Fibroblast of upper back skin (primary cell): ENCODE measurements at places on chromosomes 1 and 21.
A peak's percentile ranks its signal among the peaks of the same experiment; 100 is the strongest.

GRCh38 chr1:51784997-51785421 is 93.5 kb downstream of the NRDC start:
- DNase-seq = no peak

DNA sequence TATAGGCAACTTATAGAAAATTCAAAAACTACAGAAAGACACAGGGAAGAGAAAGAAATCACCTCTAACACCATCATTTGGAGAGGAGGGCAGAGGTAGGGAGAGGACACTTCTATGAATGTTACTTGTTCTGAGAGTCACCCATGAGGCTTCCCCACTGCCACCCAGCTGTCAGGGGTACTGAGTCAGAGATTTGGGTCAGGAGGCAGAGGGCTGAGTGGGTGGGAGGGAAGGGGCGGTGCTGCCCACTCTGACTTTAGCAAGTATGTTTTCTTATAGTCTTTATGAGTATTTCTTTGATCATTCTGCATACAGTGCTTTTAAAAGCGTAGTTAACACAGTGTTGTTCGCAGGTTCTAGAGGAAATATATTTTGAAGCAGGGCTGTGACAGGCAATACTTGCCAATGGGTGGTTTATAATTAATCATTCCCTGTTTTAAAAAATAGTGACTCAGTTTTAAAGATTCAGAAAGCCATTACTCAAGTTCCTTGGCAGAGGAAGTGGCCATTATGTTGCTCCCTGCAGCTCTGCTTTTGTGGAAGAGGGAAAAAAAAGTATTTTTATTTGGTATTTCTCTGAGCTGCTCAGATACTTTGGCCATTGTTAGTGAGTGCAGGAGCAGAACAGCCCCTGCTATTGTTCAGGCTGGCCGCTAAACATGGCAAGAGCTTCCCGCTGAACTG is 18.3 kb downstream of the IL6R start:
- peak; percentile 73 for DNase-seq

DNA sequence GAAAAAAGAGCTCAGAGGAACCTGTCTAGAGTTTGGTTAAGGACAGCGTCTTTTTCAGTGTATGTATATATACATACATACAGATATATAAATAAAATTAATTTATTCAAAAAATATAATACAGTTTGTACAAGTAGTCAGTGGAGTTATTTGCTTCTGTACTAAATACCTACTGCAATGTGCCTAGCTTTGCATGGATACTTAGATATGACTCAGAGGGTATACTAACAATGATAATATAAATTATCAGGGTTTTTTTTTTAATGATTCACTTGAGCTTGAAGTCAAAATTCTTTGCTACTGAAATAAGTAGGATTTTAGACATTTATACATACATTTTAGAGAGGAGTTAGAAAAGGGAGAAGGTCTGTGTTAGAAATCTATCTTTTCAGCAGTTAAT is 117.9 kb downstream of the PHTF1 start:
- no peak for DNase-seq

DNA sequence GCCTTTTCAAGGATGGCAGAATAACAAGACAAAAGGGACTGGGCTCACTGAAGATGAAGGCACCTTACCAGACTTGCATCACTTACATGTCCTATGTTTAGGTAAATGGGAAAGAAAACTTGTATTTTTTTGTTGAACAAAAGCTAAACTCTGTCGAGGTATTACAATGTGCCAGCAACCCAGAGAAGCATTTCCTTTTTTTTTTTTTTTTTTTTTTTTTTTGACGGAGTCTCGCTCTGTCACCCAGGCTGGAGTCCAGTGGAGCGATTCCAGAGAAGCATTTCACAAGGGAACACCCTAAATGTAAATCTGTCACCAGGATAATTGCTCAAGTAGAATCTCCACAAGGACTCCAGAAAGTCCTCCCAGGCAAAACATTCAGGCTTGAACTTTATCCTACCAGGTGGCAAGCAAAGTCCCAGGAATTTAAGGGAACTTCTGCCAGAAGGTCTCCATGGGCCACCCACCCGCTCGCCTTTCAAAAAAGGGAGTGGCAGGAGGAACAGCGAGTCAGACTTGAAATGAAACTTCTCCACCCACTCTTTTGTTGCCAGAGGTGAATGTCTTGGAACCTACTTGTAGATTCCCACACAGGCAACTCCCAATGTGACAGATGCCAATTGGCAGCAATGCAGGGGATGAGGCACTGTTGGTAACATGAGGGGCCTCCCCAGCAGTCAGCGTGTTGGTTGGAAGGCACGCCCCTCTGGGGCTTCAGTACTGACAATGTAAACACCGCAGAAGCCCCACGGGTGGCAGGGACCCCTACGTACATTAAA is 125.0 kb downstream of the TIAM1 start:
- DNase-seq = peak; percentile 38

DNA sequence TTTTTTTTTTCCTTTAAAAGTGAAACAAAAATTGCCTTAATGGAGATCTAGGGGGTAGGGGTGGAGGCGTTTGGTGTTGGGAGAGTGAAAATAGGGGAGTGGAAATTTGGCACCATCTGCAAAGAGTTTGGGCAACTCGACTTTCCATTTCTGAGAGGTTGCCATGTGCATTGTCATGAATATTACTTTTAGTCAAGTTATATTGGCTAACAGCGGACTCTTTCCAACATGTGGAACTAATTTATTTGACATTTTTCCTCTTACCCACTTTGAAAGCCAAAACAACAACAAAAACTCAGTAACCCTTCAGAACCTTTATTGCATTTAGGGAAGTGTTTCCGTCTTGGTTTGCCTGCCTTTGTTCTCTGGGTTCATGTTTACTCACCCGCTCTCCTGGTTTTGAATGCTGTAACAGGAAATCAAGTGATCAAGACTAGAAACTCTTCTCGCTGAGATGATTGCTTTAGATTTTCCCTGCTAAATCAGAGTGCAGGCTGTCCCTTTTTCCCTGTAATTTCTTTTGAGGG is 70.4 kb downstream of the CACHD1 start:
- DNase-seq = peak; percentile 43

- DNase-seq = no peak
Observed at GRCh38 chr1:209613400-209614150, 30.1 kb downstream of the CAMK1G start.

DNA sequence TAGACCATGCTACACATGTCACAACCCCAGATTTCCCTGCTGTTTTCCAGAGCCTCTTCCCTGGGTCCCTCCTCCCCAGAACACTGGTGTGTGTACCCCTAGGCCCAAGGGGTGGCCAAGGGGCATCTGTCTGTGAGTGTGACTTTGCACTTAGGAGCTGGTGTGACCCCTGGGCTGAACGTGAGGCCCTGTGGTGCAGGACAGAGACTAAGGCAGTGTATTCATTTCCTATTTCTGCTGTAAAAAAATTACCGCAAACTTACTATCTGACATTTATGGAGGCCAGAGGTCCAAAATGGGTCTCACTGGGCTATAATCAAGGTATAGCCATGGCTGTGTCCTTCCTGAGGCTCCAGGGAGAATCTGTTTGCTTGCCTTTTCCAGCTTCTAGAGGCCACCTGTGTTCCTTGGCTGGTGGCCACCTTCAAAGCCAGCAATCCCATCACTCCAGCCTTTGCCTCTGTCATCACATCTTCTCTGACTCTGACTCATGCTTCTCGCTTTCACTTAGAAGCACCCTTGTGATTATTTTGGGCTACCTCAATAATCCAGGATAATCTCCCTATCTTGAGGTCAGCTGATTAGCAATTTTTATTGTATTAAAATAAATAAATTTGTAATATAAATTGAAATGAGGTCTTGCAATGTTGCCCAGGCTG is 24.0 kb upstream of the ELOA start:
- DNase-seq = peak; percentile 51

- no peak for DNase-seq
Observed at GRCh38 chr1:183584147-183584546, 6.1 kb downstream of the NCF2 start.

GRCh38 chr1:42922687-42923366 is 35.8 kb downstream of the SLC2A1 start:
- DNase-seq = peak; percentile 85

GRCh38 chr1:110011527-110012041 is 22.8 kb upstream of the STRIP1 start:
- DNase-seq = peak; percentile 64

GRCh38 chr1:222165629-222166028 is 382.3 kb downstream of the HHIPL2 start:
- DNase-seq = no peak

DNA sequence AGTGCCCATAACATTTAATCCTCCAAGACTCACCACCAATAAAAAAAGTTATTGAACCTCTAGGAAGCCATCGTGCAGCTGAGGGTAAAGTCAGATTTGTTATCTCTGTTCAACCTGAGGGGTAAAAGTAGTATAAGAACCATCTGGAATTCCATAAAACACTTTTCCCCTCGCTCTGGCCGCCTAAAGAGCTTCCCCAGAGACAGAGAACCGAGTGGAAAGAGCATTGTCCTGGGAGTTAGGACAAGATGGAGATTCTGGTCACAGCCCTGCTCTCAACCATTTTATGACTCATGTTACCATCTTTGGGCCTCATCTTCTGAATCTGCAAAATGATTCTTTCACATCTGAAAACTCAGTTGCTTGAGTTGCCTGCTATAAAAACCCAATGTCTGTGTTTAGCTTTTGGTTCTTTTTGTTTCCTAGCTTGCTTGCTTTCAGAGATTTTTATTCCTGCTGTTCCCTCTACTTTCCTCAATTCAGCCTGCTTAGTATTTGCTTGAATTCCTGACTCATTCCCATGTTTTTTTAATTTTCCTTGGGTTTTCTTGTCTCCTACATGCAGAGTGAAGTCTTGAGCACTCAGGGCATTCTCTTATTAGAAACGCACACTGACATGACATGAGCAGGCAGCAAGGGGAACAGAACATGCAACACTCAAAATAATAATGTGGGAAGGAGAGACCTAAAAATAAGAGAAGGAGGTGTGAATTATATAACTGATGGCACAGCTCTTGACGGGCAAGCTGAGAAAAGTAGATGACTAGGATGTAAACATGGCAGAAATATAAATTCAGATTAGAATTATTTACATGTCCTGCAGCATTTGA is 1.7 kb downstream of the EPHX4 start:
- peak; percentile 36 for DNase-seq

- DNase-seq = no peak
Observed at GRCh38 chr1:174946031-174946430, 53.7 kb upstream of the CACYBP start.

GRCh38 chr1:154221278-154222001 is 685 bp downstream of the UBAP2L start:
- peak; percentile 52 for DNase-seq

- DNase-seq = no peak
Observed at GRCh38 chr1:212127221-212127620, 91.7 kb downstream of the DTL start.

DNA sequence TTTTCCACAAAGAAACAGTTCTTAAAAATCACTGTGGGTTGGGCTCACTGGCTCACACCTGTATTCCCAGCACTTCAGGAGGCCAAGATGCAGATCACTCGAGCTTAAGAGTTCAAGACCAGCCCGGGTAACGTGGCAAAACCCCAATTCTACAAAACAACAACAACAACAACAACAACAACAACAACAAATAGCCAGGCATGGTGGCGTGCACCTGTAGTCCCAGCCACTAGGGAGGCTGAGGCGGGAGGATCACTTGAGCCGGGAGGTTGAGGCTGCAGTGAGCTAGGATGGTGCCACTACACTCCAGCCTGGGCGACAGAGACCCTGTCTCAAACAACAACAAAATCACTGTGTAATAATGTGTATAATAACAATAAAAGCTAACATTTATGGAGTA is 40.8 kb downstream of the CDCP2 start:
- no peak for DNase-seq

- no peak for DNase-seq
Observed at GRCh38 chr1:156060937-156061636, at the start of gene RAB25. RAB25 (plus strand) TSS chr1:156061160; CDS start chr1:156061401, 241 bp downstream.

DNA sequence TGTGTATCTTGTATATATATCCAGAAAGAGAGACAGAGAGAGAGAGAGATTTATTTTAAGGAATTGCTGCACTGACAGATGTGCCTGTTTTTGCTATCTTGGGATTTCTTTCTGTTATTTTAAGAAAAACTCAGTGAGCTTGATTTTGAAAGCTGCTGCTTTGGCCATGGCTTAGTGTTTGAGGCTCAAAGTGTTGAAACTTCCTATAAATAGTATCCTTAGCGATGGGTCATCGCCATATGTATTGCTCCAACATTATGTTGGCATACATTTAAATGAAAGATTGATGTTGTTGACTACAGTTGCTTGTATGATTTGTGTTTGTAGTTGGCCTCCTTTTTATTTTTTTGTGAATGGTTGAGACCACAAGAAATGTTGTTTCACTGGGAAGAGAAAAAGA is 29.0 kb upstream of the NTPCR start:
- peak; percentile 24 for DNase-seq

DNA sequence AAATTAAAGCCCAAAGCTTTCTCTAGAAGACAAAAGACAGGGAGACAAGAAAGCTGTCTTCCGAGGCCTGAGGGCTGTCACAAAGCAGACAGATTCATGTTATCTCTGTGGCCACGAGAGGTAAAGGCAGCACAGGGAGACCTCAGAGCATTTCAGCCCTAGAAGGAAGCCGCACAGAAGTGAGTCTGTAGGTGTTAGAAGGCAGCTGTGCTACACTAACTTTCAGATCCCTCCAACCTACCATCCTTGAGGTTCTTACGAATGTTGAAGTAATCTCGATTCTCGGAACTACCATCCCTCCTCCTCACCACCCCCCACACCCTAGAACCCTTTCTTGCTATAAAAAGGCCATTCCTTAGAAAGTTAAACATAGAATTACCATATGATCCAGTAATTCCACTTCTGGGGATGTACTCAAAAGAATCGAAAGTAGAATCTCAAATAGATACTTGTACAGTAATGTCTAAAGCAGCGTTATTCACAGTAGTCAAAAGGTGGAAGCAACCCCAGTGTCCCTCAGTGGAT is 21.5 kb upstream of the LYST start:
- no peak for DNase-seq

GRCh38 chr1:101905283-101905835 is 91.4 kb downstream of the OLFM3 start:
- DNase-seq = no peak

DNA sequence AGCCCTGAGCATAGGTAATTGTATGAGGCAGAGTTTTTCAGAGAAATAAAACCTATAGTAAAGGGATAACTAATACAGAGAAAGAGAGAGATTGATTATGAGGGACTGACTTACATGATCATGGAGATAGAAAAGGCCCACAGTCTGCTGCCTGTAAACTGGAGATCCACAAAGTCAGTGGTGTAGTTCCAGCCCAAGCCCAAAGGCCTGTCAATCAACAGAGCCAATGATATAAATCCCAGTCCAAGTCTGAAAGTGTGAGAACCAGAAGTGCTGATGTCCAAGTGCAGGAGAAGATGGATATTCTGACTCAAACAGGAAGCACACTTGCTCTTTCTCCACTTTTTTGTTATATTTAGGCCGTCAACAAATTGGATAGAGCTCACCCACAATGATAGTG is 340.1 kb upstream of the RGS18 start:
- no peak for DNase-seq

- peak; percentile 67 for DNase-seq
Observed at GRCh38 chr1:200673952-200674823, 4.5 kb upstream of the DDX59 start.
